Activated effector memory CD4-positive, alpha-beta T cell treated with anti-CD3 and anti-CD28 coated beads, Interleukin-2, amount 50 U/mL, for 16 hours (primary cell): ENCODE measurements at places on chromosomes 5 and 9.
A peak's percentile ranks its signal among the peaks of the same experiment; 100 is the strongest.

GRCh38 chr5:38615981-38616451, 59.6 kb upstream of the LIFR start:
- no peak for DNase-seq

DNA sequence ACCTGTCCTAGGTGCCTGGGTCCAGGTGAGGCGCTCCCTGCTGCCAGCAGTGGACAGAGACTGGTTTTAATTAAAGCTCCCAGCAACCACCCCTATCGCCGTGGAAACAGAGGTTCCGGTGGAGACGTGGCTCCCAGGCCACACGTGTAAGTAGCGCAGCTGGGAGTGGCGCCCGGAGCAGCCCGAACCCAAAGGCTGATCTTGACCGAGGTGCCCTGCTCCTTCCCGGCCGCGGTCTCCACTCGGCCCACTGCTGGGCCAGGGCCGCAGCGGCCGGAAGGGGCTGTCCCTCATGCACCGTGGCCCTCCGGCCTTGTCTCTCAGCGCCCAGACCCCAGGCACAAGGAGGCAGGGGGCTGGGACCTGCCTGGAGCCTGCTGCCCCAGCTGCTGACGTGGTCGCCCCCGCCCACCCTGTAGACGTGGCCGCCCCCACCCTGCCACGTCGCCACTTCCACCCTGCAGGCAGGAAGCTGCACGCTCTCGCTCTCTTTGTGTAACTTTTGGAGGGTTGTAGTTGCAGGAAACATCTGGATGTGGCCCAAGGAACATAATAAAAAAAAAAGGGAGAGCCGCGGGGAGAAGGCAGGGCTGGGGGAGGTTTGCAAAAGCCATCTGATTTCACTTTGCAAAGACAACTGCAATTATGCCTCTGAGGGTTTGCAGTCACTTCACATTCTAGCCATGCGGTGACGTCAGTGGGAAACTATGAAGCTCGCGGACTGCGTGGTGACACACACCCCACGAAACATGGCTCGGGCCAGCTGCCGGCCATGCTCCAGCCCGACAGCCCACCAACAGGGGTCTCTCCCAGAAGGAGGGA, 129.9 kb downstream of the RXRA start:
- peak; percentile 87 for DNase-seq

DNA sequence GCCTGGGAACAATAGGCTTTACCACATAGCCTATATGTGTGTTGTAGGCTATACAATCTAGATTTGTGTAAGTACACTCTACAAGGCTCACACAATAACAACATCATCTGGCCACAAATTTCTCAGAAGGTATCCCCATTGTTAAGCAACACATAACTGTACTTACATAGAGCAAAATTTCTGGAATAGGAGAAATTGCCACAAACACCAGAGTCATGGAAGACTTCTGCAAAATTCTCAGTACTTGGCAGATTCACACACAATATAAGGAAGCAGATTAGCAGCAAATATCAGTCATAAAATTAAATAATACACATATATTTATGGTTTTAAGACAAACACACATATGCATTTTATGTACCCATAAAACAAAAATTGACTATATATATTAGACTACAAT, 16.4 kb downstream of the GNAQ start:
- DNase-seq: no peak

- DNase-seq: no peak
These were observed 23.1 kb downstream of the CENPK start for GRCh38 chr5:65539827-65540226.

DNA sequence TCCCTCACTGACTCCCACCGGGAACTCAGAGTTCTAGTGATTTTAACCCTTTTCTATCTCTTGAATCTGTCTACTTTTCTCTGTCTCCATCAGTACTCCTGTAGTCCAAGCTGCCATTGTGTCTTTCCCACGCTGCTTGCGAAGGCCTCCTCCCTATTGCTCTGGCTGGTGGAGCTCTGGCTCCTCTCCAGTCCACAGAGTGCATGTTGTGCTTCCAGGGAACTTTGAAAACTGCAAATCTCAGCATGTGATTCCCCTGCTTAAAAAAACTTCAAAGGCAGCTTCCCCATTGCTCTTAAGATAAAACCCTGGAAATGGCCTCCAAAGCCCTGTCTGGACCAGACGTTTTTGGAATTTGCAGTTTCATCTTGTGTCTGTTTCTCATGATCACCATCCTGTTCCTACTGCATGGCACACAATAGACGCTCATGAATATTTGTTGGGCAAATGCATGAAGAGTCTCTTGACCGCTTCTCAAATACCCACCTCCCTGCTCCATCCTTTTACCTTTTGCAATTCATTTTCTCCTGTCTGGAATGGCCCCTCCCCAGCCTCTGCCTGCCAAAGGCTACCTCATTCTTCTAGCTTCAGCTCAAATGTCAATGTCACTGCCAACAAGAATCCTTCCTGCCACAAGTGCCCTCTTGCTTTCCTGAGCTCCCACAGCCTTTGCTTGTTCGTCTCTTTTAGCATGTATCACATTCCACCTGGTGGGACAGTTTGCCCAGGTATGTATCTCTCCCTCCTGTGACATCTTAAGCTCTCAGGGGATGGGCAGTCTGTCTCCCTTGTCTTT, 293.2 kb downstream of the ARHGAP26 start:
- DNase-seq: no peak

GRCh38 chr9:127059765-127060361, 62.6 kb downstream of the ANGPTL2 start:
- no peak for DNase-seq
